D721Med (cell line): ENCODE measurements at places on chromosomes 2 and 18.

- no peak for DNase-seq
These were observed 92.7 kb upstream of the SNTG2 start for GRCh38 chr2:857937-858336.

- DNase-seq = no peak
These were observed 98.6 kb downstream of the CPO start for GRCh38 chr2:207037896-207038295.

DNA sequence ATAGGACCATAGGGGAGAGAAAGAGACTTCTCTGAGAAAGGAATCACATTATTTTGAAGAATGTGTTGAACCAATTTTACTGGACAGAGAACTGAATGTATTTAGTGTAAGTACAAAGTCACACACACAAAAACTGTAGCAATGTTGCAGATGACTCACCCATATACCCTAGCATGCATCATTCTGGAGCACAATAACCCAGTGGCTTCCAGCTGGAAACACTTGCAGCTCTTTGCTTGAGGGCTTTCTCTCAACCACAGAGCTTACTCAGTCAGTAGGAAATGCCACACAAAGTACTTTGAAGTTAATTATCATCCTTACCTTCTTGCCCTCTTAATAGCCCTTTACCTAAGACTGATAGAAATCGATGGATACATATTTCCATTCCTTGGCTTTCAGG, 760.0 kb upstream of the FSHR start:
- no peak for DNase-seq

GRCh38 chr2:150133623-150134022, 353.8 kb downstream of the RND3 start:
- no peak for DNase-seq

GRCh38 chr18:23951206-23951605, 63.3 kb upstream of the TTC39C start:
- DNase-seq = no peak

DNA sequence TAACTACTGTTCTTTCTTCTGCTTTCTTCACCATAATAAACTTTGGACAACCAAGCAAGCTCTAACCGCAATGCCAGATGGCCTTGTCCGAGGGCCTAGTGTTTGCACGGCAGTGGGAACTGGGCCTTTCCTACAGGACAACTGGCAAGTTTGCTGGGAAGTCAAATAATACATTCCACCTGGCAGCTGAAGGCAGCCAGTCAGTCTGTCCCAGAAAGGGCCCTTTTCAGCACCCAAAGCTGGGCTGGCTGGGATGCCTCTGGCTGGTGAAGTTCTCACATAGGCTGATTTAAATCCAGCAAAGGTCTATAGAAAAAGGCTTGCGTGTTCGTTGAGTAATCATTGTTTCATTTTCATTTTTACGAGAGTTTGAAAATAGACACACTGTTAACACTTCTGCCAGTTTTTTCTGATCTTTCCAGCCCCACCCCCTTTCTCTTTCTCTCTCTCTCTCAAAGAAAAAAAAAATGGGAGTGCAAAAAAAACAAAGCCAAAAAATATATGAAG, 110.0 kb upstream of the EPAS1 start:
- no peak for DNase-seq

GRCh38 chr2:12556762-12557161, 160.0 kb upstream of the TRIB2 start:
- no peak for DNase-seq

- no peak for DNase-seq
These were observed 22.9 kb downstream of the CYP27A1 start for GRCh38 chr2:218804817-218805216.

GRCh38 chr2:148106331-148106730, 85.4 kb downstream of the MBD5 start:
- no peak for DNase-seq

DNA sequence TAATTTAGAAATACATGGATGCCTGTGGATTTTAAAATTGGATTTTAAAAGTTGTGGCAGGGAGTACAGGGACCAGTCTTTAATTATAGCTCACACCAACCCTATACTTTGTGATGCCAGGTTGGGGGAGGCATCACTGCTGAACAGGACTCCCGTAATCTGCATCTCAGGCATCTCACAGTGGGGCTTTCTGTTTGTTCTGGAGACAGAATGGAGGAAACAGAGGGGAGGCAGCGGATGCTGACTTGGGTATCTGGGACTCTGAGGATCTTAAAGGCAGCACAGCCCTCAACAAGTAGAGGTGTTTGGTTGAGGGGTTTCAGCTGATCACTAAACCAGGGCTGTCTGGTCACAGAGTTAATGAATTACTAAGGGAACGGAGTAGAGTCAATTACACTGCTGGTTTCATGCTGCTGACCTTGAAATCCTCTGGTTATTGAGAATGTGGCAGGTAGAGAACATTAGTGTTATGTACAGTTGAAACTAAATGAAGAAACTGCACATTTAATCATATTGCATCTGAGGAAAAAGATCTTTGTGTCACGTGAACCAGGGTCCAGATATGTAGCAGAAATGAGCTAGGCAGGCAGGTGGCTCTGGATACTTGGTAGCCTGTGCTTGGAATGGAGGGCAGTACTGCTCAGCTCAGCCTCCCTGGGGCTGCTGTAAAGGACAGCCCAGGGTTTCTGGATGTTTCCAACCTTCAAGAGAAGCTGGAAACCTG, 40.3 kb downstream of the FHOD3 start:
- DNase-seq = no peak

DNA sequence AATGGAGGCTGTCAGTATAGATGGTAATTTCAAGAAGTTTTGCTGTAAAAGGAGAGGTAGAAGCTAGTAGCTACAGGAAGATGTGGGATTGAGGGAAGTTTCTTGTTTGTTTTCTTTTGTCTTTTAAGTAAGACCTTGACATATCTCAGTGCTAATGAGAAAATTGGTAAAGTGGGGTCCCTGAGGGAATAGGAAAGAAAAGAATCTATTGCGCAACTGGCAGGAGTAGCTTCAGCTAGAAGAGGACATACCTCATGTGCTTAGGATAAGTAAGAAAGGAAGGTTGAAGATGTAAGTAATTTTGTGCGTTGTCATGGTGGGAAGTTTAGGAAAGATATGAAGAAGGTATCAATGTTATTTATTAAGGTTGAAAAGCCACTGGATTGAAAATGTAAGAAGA, 8.4 kb upstream of the IKZF2 start:
- DNase-seq = no peak

DNA sequence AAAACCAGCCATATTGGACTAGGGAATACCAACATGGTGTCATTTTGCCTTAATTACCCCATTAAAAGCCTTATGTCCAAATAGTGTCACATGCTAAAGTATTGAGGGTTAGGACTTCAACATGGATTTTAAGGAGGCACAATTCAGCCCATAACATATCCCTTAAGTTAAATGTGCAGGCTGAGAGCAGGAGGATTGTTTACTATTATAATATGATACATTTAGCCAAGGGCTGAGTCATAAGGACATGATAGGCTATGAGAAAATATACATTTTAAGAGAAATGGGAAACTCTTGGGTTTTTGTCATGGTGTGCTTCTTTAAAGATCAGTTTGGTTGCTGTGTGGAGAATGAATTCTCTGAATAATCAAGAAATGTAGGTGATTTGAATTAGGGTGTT, 136.8 kb downstream of the RDH14 start:
- no peak for DNase-seq

DNA sequence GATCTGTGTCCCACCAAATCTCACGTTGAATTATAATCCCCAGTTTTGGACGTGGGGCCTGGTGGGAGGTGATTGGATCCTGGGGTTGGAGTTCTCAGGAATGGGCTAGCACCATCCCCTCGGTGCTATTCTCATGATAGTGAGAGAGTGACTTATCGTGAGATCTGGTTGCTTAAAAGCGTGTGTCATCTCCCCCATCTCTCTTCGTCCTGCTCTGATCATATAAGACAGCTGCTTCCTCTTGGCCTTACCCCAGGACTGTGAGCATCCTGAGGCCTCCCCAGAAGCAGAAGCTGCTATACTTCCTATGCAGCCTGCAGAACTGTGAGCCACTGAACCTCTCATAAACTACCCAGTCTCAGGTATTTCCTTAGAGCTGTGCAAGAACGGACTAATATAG, 163.7 kb upstream of the NDUFV2 start:
- no peak for DNase-seq

DNA sequence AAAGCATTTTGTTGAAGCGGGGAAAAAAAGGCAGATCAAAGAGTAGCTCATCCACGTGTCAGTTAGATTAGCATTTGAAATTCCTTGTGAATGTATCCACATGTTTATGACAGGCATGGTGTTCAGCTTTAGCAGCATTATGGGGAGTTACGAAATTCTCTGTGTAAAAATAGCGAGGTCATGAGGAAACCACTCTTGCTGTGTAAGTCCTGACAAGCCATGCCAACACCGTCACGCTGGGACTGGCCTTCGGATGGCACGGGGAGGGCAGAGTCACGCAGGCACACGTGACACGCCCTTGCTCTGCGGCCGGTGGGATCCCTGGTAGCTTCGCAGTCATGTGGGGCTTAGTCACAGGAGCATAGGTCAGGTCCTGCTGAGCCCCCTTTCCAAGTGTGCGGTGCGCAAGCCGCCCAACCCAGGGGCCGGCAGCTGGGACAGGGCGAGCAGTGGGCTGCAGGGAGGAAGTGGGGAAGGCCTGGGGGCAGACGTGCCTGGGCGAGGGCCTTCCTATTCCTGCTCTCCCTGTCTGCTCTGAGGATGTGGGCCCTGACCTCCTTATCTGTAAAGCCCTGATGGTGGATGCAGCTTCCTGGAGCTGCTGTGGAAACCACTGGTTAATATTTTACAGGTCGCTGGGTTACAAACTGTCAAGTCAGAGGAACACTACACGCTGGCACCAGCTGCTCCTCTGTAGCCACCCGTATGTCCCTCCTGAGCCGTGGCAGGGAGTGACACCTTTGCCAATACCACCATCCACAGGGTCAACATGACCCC, 18.0 kb downstream of the MBP start:
- no peak for DNase-seq

DNA sequence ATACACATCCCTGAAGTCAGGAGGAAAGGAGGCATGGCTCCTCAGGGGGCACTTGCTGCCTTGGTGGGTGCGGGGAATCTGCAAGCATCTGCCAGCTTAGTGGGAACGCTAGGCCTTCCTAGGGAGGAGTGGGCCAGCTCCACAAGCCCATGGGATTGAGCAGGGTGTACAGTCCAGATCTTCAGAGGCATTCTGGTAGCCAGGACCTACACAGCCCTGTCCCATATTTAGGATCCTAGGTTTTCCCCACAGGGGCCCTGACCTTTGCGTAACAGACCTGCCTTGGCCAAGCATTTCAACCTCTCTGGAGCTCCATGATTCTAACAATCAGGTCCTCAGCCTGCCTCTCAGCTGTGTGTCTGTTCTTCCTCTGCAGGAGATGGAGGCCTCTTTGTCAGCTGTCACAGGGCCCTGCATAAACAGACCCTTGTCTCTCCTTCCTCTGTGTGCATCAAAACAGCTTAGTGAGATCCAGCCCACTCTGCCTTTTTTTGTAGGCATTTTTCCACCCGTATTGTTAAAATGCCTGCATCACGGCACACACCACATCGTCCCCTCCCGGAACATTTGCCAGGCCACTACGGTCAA, 140.2 kb upstream of the NDUFV2 start:
- no peak for DNase-seq

- no peak for DNase-seq
These were observed 718.7 kb upstream of the GCFC2 start for GRCh38 chr2:76429374-76429773.

- DNase-seq = no peak
These were observed 130.0 kb downstream of the GLI2 start for GRCh38 chr2:120865656-120866055.

- DNase-seq = no peak
These were observed 1.2 kb upstream of the NMUR1 start for GRCh38 chr2:231531466-231531865.

GRCh38 chr18:79169958-79170555, 100.9 kb downstream of the ATP9B start:
- no peak for DNase-seq

DNA sequence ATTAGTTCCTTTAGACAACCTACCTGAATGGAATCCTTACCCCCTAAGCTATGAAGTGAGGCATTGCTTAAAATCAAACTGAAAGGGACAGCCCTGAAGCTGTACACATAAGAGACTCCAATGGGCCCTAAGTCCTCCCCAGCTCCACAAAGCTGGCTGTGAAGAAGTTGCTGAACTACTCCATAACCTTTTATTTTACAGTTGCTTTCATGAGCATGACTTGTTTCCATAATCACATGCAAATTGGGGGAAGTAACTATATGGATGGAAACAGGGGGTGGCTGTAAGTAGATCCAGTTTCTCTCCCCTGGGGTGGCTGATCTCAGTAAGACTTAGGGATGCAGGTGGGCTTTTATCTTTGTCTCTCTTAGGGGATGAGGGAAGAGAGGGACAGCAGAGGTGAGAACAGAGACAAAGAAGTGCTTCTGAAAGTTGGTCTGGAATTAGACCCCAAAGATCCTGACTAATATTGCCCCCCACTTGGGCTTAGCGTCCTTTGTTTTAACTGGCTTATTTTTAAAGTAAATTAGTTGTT, 5.5 kb downstream of the FZD5 start:
- DNase-seq = no peak

DNA sequence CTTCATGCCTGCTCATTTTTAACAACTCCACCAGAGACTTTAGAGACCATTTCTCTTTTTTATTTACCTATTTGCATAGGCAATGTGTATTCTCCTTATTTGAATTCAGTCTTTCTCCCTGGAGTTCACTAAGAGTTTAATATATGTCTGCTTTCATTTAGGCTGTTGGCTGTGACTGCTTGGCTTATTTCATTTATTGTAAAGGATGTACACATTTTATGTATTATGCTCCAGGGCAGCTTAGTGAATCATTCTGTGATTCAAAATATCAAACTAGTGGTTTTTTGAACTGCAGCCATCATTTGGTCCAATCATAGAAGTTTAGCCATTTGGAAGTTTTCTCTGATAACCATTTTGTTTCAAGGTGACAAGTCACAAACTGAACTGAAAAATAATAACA, 229.6 kb downstream of the LPIN1 start:
- DNase-seq = no peak

DNA sequence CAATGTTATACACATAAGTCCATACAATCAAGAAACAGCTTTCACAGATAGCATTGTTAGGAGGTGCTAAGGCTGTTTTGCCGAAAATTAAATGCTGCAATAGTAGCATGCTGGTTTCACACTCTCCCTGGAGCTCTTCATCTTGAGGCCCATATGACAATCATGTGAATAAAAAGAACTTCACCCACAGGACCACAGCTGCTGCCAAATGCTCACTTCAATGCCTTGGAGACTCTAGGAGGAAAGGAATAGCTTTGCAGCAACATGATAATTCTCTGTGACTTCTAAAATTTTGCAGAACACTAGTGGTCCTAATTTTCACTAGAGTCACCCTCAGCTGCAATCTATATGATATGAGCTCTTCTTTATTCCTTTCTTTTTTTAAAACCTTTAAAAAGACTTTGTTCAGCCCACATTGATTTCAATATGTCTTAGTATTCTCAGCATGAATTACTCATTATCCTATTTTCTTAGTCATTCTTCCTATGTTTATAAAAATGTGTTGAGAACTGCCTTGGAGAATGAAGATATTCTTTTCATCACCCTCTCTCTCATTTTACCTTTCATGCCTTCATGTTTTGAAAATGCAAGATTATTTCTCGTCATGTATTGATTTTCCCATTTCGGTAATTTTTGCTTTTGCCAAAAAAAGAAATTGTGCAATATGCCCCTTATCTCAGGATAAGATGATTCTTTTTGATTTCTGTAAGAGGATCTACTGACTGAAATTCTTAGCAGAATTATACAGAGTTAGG, 108.2 kb downstream of the PDE1A start:
- no peak for DNase-seq

GRCh38 chr18:35085450-35086380, 44.5 kb downstream of the MAPRE2 start:
- no peak for DNase-seq

- no peak for DNase-seq
These were observed 129.9 kb downstream of the ZBTB7C start for GRCh38 chr18:48279312-48279711.
